Fibroblast of the aortic adventitia (primary cell): ENCODE measurements at places on chromosomes 12 and 14. TPM values are rescaled to one million over a fixed set of nuclear protein-coding genes. Genes with fewer than 3 reads are reported as not detected.

Gene LRFN5
- total RNA-seq, result 12.1 and 12.8 TPM in 2 replicates

Gene TMEM253
- total RNA-seq, result 0.27 TPM in 1 of 2 replicates, not detected in the other

Gene DDHD1
- total RNA-seq, result 15.0 and 47.8 TPM in 2 replicates

Gene PEBP1
- total RNA-seq, result 163 and 215 TPM in 2 replicates

Gene SYNE3
- 19.3 and 63.4 TPM in 2 replicates for total RNA-seq

Gene MVK
- 9.7 and 100 TPM in 2 replicates for total RNA-seq

Gene PPP1R1A
- not detected in 2 replicates for total RNA-seq

Gene PROX2
- not detected in 2 replicates for total RNA-seq

Gene TRPV4
- total RNA-seq, result 0.25 and 2.1 TPM in 2 replicates

Gene KRT74
- not detected in 2 replicates for total RNA-seq
